Testis (tissue), 5 donors: ENCODE measurements at places on chromosomes 2 and 18. TPM values are rescaled to one million over a fixed set of nuclear protein-coding genes. Genes with fewer than 3 reads are reported as not detected.

- H3K27ac ChIP-seq: no peak overlapping the region
- H3K4me1 ChIP-seq: no peaks in the 10 kb centered on the region
- H3K36me3 ChIP-seq: no peaks in the 10 kb centered on the region
- no peak overlapping the region for H3K4me3 ChIP-seq
- no peaks in the 10 kb centered on the region for H3K27me3 ChIP-seq
Measured at GRCh38 chr2:57440437-57440836, 606.2 kb upstream of the VRK2 start.

DNA sequence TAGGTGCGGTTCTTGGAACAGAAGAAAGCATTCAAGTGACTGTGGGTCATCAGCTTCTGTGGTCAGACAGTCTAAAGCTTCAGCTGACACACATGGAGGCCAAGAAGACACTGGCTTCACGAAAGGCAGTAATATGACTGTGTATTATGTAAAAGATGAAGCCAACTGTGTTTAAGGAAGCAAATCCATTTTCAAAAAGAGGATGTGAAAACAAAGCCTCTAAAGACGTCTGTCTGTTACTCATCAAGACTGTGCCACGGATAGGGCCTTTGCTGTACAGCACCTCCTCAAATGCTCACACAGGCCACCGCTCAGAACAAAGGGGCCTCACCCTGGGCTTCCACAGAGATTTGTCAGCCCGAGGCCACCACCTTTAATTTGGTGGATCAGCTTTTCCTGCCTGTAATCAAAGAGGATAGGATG lies 21.1 kb upstream of the TMEM163 start:
- H3K27ac ChIP-seq: no peak overlapping the region
- no peak for DNase-seq
- H3K4me1 ChIP-seq: peaks cover 3% of the 10 kb centered on the region
- no peaks in the 10 kb centered on the region for H3K36me3 ChIP-seq
- H3K4me3 ChIP-seq: no peak overlapping the region
- no peaks in the 10 kb centered on the region for H3K27me3 ChIP-seq

DNA sequence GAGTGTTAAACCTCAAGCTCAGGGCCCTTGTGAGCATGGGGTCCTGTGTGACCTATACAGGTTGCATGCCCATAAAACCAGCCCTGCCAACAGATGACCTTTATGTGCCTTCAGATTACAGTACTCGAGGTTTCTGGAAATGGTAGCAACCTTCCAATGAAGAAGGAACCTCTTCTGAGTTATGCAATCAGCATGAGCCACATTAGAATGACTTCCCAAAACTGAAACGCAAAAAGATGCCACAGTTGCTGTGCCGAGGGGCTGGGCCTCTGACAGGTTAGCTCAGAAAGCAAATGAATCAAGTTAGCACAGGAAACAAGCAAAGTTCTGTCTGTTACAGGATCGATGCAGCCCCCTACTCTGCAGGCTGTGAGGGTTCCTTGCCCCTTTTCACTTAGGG lies 37.7 kb downstream of the TGFA start:
- no peaks in the 10 kb centered on the region for H3K4me1 ChIP-seq
- no peak overlapping the region for H3K27ac ChIP-seq
- no peaks in the 10 kb centered on the region for H3K36me3 ChIP-seq
- DNase-seq: no peak
- no peak overlapping the region for H3K4me3 ChIP-seq
- no peaks in the 10 kb centered on the region for H3K27me3 ChIP-seq

DNA sequence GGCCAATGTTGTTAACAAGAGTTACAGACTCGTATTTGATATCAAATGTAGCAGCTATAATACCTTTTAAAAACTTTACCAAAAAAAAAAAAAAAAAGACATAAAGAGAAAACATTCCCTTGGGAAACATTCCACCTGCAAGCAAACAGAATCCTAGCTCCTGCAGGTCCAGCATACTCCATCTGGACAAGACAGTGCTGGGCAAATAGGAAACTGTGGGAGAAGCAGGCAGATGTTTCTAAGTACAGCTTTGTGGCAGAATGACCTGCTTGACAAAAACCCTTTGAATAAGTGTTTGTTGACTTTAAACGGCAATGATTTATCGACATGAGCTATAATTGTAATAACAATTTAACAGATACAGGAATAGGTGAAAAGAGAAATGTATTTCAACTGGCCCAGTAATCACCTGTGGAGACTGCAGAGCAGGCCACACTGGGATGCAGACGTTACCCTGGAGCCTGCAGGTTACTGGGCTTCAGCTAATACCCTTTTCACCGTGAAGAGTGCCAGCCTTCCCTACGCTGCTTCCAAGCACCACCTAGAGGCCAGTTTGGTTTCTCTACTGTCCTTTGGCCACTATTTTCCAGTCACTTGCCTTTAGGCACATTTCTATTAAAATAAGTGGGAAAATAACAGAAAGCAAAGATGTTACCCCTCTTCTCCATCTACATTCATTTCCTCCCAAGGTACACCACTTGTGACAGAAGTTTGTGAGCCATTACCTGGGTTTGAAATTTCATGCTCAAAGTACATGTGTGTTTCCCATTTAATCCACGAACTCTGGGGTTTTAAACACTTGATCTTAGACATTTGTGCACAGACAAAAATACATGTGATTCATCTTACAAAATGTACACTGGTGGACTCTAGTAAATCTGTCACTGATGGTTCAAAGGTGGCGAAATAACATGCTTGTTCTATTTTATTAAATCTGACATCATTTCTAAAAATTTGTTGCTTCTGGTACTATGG lies 96.9 kb upstream of the ZNF397 start:
- no peak overlapping the region for H3K27ac ChIP-seq
- H3K36me3 ChIP-seq: no peaks in the 10 kb centered on the region
- no peaks in the 10 kb centered on the region for H3K27me3 ChIP-seq
- H3K4me1 ChIP-seq: no peaks in the 10 kb centered on the region

Gene NDC80
- 15.4 TPM for total RNA-seq

Gene TPO
- total RNA-seq: 2.9 TPM

Gene MTCL1
- total RNA-seq: 139 TPM

- no peak overlapping the region for H3K27ac ChIP-seq
- DNase-seq: no peak
- no peak overlapping the region for H3K4me3 ChIP-seq
- H3K27me3 ChIP-seq: no peaks in the 10 kb centered on the region
- H3K36me3 ChIP-seq: no peaks in the 10 kb centered on the region
- H3K4me1 ChIP-seq: no peaks in the 10 kb centered on the region
Measured at GRCh38 chr2:128805237-128805636, 486.6 kb upstream of the HS6ST1 start.

Gene ADD2
- total RNA-seq: 5.1 TPM

DNA sequence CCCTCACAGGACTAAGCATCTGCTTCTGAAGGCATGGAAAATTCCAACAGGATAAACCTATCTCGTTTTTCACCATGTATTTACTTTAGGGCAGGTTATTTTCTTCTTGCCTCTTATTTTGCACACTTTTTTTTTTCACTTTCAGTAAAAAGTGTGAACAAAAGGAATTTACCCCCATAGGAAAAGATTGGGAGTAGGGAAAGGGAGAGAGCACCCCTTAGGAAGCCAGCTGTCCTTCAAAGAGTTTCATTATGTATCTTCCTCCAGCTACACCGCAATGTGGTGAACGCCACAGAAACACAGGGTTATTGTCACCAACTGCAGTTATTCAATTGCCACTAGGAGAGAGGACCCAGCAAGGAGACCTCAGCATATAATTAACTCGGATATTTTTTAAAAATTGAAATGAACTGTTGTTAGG lies 286.2 kb upstream of the VRK2 start:
- DNase-seq: no peak
- H3K27ac ChIP-seq: no peak overlapping the region
- H3K4me3 ChIP-seq: peak overlapping the region; percentile 16
- no peaks in the 10 kb centered on the region for H3K36me3 ChIP-seq
- peaks cover 6% of the 10 kb centered on the region for H3K4me1 ChIP-seq

DNA sequence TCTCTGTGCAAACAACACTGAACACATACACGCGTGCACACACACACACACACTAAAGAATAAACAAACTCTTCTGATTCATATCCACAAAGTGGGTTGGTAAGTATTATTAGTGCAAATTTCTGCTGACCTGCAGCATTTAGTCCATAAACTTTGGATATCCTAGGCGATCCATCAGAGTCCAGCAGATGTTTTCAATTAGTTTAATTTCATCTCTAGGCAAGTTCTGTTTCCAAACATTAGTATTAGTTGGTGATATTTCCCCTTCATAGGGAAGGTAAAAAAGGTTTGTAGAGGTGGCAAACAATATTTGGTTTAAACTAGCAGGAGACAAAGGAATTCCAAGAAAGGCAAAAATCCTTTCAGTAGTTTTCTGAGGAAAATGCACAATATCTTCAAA lies 5.7 kb downstream of the DSEL start:
- H3K27ac ChIP-seq: no peak overlapping the region
- no peaks in the 10 kb centered on the region for H3K27me3 ChIP-seq
- H3K4me1 ChIP-seq: no peaks in the 10 kb centered on the region
- no peaks in the 10 kb centered on the region for H3K36me3 ChIP-seq
- DNase-seq: no peak

GRCh38 chr2:231207734-231208133 lies 9.3 kb downstream of the ARMC9 start:
- H3K36me3 ChIP-seq: no peaks in the 10 kb centered on the region
- no peaks in the 10 kb centered on the region for H3K4me1 ChIP-seq
- no peak overlapping the region for H3K4me3 ChIP-seq
- DNase-seq: no peak
- H3K27me3 ChIP-seq: no peaks in the 10 kb centered on the region
- H3K27ac ChIP-seq: no peak overlapping the region

Gene FRZB
- 25.9 TPM for total RNA-seq

Gene IL36G
- total RNA-seq: 0.68 TPM

GRCh38 chr2:46248171-46248570 lies 49.0 kb upstream of the EPAS1 start:
- H3K27me3 ChIP-seq: no peaks in the 10 kb centered on the region
- no peaks in the 10 kb centered on the region for H3K4me1 ChIP-seq
- H3K4me3 ChIP-seq: no peak overlapping the region
- H3K27ac ChIP-seq: no peak overlapping the region
- DNase-seq: no peak

Gene KCNJ13
- 2.8 TPM for total RNA-seq

DNA sequence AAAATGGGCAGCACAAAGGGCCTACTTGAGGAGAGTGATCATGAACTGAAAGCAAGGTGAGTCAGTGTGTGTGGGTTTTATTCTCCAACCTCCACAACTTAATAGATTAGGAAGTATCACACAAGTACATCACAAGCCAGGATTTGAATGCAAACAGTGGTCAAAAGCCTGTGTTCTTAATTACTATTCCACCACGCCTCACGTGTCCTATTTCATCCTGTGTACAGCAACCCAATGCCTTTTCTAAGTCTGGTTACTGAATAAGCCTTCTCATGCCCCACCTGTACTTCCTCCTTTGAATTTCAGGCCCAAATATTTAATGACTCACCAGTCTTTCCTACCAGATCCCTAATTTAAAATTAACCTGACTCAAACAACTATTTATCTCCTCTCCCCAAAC lies 755.7 kb upstream of the SLC8A1 start:
- H3K27ac ChIP-seq: no peak overlapping the region
- no peak for DNase-seq
- H3K27me3 ChIP-seq: no peaks in the 10 kb centered on the region

DNA sequence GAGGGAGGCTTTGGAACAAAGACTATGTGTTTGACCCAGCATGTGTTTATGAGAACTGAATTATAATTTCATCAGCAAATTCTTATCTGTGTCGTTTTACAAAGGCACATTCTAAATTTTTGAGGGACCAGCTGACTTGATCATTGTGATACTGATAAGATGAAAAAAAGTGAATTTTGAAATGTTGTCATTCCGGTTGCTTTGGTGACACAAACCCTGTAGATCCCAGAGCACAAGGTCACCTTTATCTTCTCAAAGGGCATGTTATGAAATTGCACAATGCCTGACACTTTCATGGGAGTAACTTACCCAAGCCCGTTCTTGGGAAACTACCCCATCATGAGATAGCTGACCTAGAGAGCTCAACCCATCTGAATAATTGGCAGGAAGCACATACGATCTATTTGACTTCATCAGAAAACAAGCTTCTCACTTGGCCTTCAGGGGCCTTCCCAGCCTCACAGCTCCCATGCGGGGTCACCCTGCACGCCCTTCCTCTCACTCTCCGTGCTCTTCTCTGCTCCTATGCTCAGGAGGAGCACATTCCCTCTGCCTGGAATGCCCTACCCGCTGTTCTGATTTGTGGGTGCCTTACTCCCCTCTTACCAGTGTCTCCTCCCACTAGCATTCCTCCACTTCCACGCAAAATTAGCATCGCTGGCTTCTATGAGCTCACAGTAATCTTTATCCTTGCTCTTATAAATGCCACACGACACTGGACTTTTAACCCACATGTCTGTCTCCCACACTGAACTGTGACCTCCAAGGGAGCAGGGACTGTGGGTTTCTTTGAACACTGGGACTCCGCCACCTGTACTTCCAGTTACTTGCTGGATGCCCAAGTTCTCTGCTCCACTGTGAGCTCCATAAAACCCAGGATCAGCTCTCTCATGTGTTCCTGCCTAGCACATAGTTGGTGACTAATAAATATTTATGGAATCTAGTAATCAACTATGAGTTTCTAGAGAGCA lies 555.8 kb upstream of the ID2 start:
- no peaks in the 10 kb centered on the region for H3K27me3 ChIP-seq
- H3K4me1 ChIP-seq: peaks cover 10% of the 10 kb centered on the region
- DNase-seq: peak; percentile 21
- no peak overlapping the region for H3K27ac ChIP-seq

GRCh38 chr2:168169097-168169745 lies 78.2 kb downstream of the STK39 start:
- H3K4me3 ChIP-seq: no peak overlapping the region
- DNase-seq: no peak
- H3K27me3 ChIP-seq: no peaks in the 10 kb centered on the region
- no peak overlapping the region for H3K27ac ChIP-seq
- H3K36me3 ChIP-seq: no peaks in the 10 kb centered on the region
- no peaks in the 10 kb centered on the region for H3K4me1 ChIP-seq

Gene KRTCAP3
- total RNA-seq: 4.3 TPM

GRCh38 chr2:114880046-114880445 lies 437.6 kb downstream of the DPP10 start:
- H3K36me3 ChIP-seq: no peaks in the 10 kb centered on the region
- no peak overlapping the region for H3K27ac ChIP-seq
- H3K4me3 ChIP-seq: no peak overlapping the region

DNA sequence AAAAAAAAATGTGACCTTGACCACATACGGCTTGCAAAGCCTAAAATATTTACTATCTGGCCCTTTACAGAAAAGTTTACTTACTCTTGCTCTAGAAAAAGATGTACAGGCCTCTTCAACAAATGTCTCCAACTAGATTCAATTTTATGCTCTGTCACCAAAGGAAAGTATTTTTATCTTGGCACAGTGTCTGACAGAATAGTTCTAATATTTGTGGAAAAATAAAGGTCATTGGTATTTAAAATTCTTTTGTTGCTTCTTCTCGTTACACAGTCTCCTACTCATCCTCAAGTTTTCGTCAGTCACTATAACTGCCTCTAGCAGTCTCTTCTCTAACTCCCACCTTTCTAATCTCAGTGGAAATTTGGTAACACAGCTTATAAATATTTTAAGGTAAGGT lies 1.4 kb downstream of the RBKS start:
- H3K27me3 ChIP-seq: no peaks in the 10 kb centered on the region
- no peak overlapping the region for H3K4me3 ChIP-seq
- DNase-seq: no peak
- peaks cover 4% of the 10 kb centered on the region for H3K4me1 ChIP-seq
- no peaks in the 10 kb centered on the region for H3K36me3 ChIP-seq
- H3K27ac ChIP-seq: no peak overlapping the region

GRCh38 chr2:96549466-96549785 lies 12.9 kb downstream of the ARID5A start:
- no peak overlapping the region for H3K4me3 ChIP-seq
- H3K27me3 ChIP-seq: no peaks in the 10 kb centered on the region
- peaks cover 5% of the 10 kb centered on the region for H3K4me1 ChIP-seq
- no peak overlapping the region for H3K27ac ChIP-seq
